ENCODE measurements at places on chromosomes 2 and 18.
A peak's percentile ranks its signal among the peaks of the same experiment; 100 is the strongest.

GRCh38 chr2:132965460-132965859, 295.5 kb upstream of the LYPD1 start:
- no peak for DNase-seq

- DNase-seq: no peak
These were observed 310.4 kb downstream of the LRRTM1 start for GRCh38 chr2:79994161-79994560.

- peak; percentile 4 for DNase-seq
These were observed 70.6 kb downstream of the DAW1 start for GRCh38 chr2:227942021-227942420.

GRCh38 chr2:16559278-16560067, 106.2 kb downstream of the CYRIA start:
- no peak for DNase-seq

- DNase-seq: no peak
These were observed 1622.7 kb upstream of the CELF4 start for GRCh38 chr18:39188278-39188677.

DNA sequence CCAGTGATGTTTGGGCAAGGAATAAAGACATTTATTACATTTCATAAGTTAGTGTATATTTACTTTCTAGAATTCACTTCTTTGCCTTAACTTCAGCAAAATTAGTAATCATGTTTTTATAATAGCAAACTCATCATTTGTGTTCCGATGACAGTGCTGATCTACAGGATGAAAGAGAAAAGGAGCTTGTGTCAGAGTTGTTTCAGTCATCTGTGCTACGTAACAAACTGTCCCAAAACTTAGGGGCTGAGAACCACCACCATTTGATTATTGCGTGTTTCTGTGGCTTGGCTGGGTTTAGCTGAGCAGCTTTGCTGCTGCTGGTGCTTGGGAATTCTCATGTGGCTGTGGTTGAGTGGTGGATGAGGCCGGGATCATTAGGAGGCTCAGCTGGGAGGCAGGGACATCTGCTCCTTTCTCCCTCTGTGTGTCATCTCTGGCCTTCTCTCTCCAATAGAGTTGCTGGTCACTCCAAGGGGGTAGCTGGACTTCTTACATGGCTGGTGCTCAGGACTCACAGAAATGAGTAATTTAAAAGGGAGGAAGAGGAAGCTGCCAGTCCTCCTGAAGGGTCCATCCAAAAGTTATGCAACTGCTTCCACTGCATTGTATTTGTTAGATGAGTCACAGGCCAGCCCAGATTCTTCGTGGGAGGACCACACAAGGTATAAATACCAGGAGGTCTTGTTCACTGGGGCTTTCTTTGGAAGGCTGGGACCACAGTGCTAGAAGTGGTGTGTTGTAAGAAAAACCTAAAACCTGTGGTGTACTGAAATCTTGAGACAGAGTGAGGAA, 43.4 kb upstream of the HAAO start:
- peak; percentile 87 for DNase-seq

GRCh38 chr2:71849607-71850305, 297.9 kb downstream of the CYP26B1 start:
- DNase-seq: no peak

DNA sequence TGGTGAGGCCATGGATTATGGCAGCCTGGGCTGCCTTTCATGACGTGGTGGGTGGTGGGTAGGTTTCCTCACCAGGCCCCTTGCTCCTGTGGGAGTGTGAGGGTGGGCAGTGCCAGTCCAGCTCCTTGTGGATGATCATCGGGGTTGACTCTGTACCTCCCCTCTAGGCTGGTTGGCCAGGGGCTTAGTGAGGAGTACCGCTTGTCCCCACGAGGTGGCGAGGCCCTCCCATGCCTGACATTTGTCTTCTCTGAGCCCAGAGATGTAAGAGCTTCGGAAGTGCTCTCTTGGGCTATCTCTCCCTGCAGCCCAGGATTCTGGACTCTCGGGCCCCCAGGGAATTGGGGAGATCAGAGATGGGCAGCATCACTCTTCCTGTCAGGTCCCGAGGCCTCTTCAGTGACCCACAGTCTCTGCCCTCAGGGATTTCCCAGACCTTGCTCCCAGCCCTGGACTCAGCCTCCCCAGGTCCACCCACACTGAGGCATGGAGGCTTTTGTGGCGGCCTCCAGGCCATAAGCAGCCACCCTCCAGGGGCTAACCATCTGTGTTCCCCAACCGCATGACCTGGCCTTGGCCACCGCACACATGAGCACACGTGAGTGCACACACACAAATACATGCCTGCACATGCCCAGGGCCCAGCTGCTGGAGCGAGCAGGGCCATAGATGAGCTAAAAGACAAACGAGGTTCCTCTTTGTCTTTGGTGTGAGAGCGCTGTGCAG, 6.5 kb downstream of the SPR start:
- peak; percentile 70 for DNase-seq

DNA sequence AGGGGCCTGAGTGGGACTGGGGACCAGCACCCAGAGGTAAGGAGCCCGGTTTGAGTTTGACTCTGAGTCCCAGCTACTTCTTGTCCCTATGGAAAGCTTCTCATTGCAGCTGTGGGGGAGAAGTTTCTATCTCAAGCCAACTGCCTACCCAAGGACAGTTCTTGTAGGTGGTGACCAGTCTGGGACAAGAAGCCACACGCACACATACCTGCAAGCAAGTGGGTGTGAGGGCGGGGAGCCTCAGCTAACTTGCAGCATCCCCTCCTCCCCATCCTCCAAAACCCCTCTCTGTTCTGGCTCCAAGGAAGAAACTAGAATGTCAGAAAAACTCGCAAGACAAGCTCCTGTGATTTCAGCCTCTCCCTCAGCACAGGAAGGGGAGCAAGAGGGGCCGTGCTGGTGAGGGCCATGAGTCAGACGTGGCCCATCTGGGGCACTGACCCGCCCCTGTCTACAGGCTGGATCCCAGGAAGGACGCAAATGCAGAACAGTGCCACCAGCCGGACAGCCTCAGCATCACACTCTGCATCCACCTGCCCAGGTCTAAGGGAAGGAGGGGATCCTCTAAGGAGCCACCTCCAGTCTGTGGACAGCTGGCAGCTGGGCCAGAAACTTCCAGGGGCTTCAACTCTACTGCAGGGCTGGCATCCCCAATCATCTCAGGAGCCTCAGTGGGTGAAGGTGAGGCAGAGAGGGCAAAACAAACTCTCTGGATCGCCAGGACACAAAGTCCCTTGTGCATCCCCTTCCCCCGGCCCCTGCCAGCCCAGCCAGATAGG, 103.4 kb downstream of the TNS1 start:
- DNase-seq: peak; percentile 28

GRCh38 chr2:191569025-191569424, 108.9 kb upstream of the NABP1 start:
- DNase-seq: no peak

DNA sequence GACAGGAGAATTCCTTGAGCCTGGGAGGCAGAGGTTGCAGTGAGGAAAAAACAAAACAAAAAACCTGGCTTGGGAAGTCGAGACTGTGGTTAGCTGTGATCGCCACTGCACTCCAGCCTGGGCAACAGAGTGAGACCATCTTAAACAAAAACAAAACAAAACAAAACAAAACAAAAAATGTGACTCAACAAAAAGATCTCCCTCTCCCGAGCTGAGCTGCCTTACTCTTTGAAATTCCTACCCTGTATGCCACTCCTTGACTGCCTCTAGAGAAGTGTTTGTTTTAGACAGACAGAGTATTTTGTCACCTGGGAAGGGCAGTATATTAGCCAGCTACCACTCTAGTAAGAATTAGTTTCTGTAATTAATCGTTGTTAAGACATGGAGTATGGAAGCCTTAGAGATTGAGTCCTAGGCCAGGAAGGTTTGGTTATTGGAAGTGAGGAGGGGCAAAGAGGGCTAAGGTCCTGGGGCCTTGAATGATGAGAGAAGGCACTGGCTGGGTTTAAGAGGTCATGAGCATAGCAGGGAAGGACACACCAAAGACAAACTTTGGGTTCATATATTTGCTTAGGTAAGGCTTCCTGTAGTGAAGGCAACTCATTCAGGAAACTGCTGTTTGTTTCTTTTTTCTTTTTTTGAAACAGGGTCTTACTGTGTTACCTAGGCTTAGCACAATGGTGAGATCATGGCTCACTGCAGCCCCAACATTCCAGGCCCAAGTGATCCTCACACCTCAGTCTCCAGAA, 56.0 kb downstream of the HAUS1 start:
- no peak for DNase-seq

GRCh38 chr2:235860111-235860510, 308.1 kb downstream of the GBX2 start:
- DNase-seq: no peak

DNA sequence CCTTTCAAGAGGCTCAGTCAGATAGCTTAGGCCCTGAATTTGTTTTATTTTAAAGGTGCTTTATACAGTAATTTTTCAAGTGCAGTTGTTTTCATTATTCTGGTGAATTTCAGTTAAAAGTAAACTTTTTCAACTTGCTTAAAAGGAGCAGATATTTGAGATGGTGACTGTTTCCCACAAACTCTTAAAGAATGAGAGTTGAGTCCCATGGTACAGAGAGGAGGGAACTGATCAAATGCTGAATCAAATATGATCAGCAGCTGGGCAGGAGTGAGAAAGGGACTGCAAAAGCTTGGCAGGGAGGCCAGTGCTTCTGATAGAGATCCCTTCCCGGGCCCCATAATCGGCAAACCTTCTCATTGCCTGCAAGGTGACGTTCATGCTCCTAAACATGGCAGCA, 91.2 kb downstream of the KCNS3 start:
- no peak for DNase-seq

GRCh38 chr2:181235683-181236459, 221.3 kb upstream of the ITGA4 start:
- peak; percentile 57 for DNase-seq

DNA sequence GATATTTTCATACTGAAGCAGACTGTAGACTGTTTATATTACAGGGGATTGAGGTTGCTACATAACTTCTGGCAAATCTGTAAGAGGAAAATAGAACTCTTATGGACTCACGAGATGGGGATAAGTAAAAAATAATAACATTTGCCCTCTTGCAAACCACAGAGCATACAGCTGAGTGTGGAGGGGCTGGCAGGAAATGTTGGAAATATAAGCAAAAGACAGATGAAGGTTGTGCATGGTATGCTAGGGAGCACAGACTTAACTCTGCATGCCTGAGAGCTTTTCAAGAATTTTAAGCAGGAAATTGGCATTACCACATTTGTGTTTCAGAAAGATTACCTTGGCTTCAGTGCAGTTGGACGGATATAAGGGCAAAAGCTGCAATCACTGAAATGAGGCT, 411.1 kb downstream of the RAD51AP2 start:
- DNase-seq: no peak

DNA sequence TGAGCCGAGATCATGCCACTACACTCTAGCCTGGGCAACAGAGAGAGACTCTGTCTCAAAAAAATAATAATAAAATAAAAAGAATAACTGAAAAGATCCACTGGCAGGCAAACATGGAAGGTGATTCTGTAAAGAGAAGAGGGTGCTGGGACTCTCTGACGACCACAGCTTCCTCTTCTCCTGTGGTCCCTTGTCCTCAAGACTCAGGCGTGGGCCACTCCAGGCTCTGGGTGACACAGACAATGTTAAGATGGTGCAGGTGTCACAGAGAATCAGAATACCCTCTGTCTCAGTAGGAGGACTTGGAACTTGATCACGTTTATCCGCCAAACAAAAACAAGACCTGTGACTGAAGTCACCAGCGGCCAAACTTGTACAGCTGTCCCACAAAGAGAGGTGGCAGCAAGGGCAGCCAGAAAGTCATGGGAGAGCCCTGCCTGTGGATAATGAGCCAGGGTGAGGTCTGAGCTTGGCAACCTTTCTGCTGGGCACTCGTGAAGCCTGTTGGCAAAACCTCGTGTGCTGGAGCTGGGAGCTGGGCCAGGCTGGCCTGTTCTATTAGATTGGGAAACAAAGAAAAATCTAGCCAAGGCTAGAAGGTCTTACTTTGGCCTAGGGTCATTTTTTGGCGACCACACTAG, 76.4 kb upstream of the ITGA6 start:
- peak; percentile 22 for DNase-seq

- no peak for DNase-seq
These were observed 93.2 kb upstream of the CBLN2 start for GRCh38 chr18:72637299-72637698.

DNA sequence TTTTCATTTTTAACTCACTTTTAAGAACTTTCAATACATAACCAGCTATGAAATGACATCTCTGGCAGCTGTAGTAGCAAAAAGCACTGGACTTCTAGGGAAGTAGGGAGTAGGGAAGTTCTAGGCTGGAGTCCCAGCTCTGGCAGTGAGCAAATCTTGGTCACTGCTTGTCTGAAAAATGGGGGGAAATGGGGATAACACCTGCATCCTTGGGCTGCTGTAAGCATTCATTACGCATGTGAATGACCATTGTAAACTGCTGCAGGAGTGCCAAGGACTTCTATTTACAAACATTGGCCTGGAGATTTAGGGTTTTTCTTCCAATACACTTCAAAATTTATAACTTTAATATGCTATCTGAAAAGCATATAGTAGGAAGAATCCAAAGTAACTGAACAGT, 972 bp upstream of the MPP4 start:
- no peak for DNase-seq

DNA sequence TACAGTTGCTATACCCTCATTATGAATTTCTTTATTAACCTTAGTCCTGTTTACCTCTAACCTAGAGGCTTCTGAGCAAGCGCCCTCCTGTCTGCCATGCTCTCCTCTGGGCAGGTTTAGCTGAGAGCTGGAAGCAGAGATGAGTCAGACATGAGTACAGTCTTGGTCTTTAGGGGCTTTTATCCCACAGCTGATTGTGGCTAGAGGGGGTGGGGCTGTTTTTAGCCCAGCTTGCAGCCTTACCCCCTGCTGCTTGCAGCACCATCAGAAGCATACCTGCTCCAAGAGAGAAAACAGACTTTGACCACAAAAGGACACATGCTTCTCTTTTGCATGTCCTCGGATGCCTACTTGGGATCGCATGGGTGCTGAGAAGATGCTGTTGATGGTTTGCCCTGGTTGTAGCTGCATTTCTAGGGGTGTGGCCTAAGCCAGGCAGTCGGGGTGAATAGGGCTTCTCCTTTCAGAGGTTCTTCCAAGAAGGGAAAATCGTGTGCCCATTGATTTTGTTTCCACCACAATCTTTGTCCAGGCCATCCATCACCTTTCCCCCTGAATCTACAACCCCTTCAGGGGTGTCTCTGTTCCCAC, 115.0 kb upstream of the LGALSL start:
- no peak for DNase-seq

DNA sequence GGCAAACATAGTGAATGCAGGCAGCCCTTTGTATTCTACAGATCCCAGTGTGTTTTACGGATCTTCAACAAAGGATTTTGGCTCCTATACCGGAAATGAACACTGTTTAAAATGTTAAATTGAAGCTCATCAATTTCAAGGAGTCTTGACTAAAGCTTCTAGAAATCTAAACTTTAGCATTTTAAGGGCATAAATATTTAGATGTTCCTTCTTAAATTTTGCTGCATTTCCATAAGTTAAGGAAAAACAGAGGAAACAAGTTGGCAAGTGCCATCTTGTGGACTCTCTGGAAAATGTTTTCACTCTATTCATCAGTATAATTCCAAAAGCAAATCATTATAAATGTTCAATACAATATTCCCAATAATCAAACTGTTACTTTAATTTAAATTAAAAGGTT, 19.6 kb downstream of the CHN1 start:
- no peak for DNase-seq

GRCh38 chr18:6871566-6871965, 142.1 kb downstream of the ARHGAP28 start:
- no peak for DNase-seq

- DNase-seq: no peak
These were observed 158.0 kb downstream of the CAPN13 start for GRCh38 chr2:30649278-30649677.

GRCh38 chr2:134132490-134132857, 121.4 kb upstream of the MGAT5 start:
- DNase-seq: no peak

All from inflammatory macrophage (primary cell).